ENCODE measurements at places on chromosomes 7 and 10.

DNA sequence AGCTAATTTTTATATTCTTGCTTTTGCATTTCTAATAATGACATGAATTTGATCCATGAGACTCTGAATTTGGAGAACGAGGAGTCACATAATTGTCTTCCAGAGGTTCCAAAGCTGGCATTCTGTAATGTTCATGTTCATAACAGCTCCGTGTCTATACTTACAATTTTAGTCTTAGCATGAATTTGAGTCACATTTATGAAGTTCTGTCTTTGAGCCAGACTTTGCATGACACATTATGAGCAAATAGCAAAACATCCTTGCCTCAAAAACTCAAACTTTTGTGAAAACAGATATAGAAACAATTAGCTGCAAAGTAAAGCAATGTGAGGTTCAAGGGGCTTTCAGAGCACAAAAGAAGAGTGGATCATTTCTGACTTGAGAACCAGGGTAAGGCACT is 44.5 kb upstream of the CAV2 start:
- no peak for DNase-seq

DNA sequence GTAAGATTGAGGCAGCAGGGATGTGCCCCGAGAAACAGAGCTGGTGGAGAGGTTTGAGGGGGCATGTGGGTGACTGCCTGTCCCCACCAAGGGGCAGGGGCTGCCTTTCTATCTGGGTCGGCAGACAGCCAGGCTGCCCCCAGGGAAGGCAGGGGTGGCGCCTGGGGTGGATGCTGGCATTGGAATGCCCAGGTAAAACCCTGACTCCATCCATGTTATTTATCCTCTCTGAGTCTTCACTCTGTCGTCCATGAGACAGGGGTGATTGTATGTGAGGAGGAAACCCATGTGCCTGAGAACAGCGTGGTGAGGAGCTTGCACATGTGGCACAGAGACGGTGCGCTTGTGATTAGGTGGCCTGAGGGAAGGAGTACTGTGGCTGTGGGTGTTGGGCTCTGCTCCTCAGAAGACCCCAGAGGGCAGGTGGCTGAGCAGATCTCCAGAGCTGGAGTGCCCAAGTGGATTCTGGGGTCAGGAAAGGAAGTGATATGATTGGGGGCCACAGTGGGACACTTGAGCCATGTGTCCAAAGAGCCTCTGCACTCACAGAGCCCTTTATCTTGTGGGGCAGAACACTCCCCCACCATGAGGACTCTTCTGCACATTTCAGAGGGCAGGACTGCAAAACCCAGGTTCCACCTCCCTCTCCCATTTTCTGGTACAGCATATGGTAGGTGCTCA is 100.4 kb upstream of the RET start:
- DNase-seq = no peak

DNA sequence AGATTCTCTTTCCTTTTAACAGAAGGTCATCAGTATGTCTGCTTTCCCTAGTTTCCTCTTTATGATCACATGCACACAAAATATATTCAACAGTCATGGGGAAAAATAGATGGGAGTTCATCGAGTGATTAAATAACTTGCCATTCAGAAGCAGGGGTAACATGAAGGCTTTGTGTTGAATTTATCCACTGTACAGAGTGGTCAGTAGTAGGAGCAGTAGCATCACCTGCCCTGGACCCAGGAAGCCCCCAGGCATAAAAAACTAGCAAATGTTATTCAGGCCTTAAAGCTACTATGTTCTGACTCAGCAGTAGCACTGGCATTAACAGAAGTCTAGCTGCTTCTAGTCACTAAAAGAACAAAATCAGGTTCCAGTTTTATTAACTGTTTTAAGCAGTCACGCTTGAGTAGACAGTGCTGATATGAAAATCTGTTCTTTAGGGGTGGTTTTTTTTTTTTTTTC is 31.4 kb upstream of the FAM133B start:
- DNase-seq = no peak

GRCh38 chr7:115965796-115966475 is 64.6 kb downstream of the TFEC start:
- no peak for DNase-seq

DNA sequence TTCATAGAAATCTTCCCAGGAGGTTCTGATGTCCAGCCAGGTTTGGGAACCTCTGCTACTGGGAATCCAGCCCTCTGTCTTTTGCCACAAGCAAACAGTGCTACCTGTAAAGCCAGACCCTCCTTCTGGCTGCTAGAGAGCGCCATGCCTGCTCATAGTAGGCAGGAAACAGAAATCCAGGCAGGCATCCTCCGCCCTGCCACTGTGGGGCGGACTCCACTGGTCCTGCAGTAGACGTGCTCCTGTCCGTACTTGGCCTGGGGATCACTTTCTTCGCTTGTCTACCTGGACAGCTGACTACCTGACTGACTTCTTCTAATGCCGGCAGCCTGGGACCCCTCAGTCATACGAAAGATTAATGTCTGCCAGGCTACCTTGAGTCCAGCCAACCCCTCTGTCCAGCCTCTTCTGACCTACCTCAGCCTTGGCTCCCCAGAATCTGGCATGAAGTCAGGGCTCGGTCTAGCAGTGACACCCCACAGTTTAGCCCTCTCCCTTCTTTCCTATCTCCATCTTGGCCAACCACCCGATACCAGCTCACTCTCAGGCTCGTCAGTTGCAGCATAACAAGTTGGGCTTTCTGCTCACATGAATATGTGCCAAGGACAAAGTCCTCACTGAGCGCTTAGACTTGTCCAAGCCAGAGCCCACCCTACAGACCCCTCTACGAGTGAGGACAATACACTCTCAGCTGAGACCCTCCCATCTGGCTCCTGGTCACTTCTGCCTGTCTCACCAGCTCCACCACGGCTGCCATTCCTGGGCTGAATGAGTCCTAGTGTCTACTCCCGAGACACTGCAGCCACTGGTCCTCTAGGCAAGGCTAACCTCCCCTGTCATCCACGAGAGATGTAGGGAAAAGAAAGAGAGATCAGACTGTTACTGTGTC is 43.9 kb upstream of the OPALIN start:
- DNase-seq = no peak

DNA sequence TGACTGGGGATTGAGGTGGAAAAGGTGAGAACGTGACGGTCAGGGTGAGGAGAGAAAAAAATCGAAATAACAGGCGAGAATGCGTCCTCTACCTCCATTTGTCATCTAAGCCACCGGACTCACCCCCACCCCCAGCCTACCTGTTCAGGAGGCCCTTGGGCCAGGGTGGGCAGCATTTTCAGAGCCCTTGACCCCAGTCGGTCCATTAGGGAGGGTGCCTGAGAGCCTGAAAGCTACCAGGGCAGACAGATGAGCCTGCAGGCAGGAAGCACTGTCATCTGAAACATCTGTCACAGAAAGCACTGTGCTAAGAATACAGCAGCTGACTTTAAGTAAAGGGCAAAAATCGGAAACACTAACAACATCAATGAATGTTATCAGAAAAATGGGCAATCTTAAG is 47.0 kb downstream of the MAD1L1 start:
- no peak for DNase-seq

DNA sequence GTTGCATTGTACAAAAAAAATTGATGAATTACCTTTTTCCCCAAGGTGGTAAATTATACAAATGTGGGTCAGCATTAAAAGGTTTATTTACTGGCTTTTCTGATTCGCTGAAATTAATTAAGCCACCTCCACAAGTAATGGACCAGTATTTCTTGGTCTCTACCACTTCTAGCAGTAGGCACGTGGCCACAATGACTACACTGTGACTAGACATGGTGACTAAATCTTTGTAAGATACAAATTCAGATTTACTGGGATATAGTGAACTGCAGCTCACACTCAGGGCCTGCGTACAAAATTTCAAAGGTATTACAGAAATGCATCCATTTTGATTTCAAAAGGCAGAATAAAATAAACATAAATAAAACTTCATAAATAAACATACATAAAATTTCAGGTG is 10.9 kb downstream of the HPSE2 start:
- DNase-seq = no peak

- no peak for DNase-seq
Observed at GRCh38 chr7:24054236-24054635, 229.8 kb upstream of the NPY start.

- DNase-seq = no peak
Observed at GRCh38 chr10:111093741-111094380, 17.0 kb downstream of the ADRA2A start.

DNA sequence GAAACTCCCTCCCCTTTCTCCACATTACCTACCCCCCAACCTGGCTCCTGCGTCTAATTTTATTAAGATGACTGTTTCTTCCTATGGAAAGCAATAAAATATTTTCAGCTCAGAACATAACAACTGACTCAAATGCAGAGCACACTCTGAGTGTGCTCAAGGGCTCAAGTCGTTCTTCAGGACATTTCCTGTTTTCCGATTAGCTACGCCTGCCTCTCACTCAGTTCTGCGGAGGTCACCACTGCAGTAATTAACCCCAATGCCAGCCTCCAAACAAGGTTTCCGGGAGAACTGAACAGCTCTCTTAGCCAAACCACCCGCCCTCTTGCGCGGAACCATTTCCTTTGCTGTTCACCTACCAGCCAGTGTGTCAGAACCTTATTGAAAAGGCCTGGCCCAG is 19.3 kb downstream of the MYOF start:
- DNase-seq = no peak

DNA sequence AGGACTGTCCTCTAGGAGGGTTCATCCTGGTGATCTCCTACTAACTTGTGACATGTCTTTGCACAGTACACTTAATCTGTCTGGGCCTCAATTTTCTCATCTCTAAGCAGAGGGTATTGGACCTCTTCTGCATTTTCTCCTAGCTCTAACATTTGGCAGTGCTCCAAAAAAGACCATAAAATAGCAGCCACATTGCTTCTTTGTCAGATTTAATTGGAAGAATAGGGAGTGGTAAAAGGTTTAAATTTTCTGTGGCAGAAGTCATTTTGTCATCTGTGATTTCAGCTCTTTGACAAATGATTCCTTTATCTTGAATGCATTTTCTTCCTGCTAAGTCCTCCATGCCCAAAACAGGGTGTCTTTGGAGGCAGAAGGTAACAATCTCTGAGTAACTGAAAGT is 289.9 kb upstream of the LRGUK start:
- DNase-seq = no peak

DNA sequence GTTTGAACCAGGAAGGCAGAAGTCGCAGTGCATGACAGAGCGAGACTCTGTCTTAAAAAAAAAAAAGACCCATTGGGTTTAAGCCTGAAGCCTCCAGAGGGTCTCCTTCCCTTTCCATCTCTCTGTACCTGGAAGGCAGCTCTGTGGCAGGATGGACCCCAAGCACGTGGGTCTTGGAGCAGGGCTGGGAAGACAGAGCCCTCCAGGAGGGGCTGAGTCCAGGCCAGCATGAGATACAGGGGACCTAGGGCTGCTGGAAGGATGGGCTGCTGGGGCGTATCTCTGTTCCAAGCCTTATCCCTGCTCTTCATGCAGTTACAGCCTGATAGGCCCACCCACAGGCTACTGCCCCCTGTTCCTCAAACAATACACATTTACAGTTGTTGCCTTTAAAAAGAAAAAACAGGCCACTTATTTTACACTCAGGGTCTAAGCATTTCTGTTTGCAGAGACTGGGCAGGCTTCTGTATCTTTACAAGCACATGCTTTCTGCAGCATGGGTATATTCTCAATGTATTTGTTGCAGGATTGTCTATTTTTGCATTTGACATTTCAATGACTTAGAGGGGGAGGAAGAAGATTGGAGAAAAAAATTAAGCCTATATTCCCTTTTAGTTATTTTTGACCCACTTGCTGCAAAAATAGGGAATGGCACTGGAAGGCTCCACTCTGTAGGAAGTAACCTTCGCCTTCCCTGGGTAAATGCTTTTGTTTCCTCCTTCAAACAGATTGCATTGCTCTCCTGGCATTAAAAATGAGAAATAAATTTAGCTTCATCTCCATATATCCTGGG is 60.1 kb downstream of the FAM171A1 start:
- DNase-seq = no peak

- DNase-seq = no peak
Observed at GRCh38 chr10:123269675-123270074, 115.5 kb downstream of the BUB3 start.

DNA sequence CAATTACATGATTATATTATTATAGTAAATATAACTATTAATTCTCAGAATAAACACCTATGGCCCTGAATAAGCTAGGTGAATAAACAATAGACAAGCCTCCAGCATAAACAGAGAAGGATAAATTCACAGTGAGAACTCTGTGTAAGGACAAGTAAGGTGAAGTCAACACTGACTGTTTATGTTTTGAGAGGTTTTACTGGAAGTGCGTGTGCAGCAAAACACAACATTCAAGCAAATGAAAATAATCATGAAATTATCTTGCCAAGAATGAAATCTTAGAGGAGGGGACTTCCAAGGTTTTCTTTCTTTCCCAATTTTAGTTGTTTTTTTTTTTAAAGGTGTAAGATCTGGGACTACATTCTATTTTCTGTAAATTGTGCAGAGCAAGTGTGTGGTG is 112.5 kb downstream of the MACC1 start:
- DNase-seq = no peak

- DNase-seq = peak; percentile 2
Observed at GRCh38 chr7:129401228-129401966, 32.8 kb upstream of the STRIP2 start.

- peak; percentile 69 for DNase-seq
Observed at GRCh38 chr7:37031571-37032257, 307.4 kb upstream of the AOAH start.

- DNase-seq = no peak
Observed at GRCh38 chr7:140010194-140010895, 52.4 kb downstream of the PARP12 start.

Data from left lung (tissue), 14 donors.